Effector CD8-positive, alpha-beta T cell (primary cell): ENCODE measurements at places on chromosomes 1 and 21.

DNA sequence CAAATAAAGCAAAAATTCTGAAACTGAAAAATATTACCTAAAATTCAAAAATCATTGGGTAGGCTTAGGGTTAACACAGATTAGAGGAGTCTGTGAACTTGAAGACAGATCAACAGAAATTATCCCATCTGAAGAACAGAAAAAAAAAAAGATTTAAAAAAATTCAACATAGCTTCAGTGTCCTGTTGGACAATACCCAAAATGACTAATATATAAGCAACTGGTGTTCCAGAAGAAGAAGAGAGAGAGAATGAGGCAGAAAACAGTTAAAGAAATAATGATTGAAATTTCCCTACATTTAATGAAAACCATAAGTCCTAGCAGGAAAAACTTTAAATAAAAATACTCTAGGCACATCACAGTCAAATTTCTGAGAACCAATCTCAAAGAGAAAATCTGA, 31.5 kb downstream of the TMCO1 start:
- no peak for DNase-seq

- DNase-seq, result no peak
These were observed 26.2 kb downstream of the CAPN8 start for GRCh38 chr1:223639331-223639749.

DNA sequence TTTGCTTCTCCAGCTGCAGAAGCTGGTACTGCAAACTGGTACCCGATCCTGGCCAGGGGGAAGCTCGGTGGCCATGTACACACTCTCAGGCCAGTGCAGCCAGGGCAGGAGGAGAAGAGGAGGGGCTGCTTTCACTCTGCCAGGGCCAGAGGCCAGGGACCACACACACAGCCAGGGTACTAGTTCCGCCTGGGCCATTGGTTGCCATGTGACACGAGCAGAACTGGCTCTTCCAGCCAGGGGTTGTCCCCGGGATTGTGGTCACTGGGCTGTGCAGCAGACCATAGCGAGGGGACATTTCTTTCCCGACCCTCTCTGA, 3.7 kb upstream of the SHISAL2A start:
- DNase-seq, result no peak

- DNase-seq, result no peak
These were observed 14.9 kb upstream of the TNNI1 start for GRCh38 chr1:201436393-201436792.

DNA sequence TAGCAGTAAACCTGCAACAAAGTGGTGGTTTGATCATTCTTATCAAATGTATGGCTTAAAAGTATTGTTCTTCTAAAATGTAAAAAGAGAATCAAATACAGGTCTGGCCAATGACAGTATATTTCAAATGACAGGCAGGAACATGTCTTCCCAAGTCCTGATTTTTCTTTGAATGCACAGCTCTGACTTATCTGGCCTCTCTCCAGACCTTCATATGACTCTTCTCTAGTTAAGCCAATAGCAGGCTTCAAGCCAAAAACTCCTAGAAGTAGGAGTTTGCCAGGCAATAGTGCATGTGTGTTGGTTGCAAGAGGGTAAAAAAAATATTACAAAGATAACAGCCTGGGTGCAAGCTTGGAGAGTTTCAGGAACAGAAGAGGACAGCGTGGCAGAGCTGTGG, 345.5 kb downstream of the SMYD3 start:
- DNase-seq, result no peak

GRCh38 chr1:47432071-47433036, 5.5 kb upstream of the FOXD2 start:
- peak; percentile 35 for DNase-seq

- no peak for DNase-seq
These were observed 264.4 kb downstream of the PTPRC start for GRCh38 chr1:198903203-198903602.

GRCh38 chr1:110765640-110766335, 91.0 kb upstream of the KCNA3 start:
- no peak for DNase-seq

DNA sequence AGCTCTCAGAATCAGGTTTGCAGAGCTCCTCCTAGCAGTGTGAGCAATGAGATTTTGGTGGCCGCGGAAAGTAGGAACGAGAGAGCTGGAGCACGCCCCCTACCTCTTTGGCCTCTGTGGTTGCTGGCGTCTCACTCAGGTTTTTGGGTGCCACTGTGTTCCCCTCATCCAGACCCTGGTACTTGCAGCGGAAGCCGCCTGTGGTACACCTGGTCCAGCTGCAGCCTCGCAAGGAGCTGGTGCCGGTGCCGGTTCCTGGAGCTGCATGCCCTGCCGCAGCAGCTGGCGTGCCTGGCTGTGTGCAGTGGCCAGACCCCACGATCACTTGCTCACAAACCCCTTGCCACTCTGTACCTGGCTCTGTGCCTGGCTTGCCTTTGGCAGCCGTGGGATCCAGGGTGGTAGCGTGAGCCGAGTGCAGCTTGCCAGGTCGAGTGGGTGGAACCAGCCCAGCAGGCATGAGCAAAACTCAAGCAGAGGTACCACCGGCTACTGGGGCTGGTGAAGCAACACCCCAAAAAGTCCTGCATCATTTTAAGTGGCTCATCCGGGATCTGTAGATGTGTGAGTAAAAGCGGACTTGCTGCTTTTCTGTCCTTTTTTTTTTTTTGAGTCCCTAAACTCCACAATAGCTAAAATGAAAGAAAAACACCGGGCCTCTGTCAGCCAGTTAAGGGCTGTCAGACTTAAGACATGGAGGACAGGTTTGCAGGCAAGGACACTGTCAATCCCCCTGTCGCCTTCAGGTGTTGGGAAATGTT, 844.9 kb downstream of the KCNT2 start:
- no peak for DNase-seq

GRCh38 chr1:6073480-6074053, 27.9 kb downstream of the KCNAB2 start:
- no peak for DNase-seq
